ENCODE measurements at places on chromosomes 12 and 14.

DNA sequence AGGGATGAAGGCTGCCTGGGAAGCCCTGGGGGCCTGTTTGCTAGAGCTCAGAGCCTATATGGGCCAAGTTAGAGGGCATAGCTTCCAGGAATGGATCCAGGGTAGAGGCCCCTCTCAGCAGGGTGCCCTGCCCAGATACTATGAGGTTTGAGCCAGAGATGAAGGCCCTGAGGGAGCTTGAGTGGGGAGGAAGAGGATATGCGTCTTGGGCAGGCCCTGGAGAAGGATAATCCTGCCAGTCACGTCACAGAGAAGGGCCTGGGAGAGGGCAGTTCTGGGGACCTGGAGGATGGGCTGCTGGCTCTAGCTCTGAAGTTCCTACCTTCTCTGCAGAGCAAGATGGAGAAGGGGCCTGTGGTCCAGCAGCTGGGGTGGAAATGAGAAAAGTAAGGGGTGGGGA is 5.9 kb upstream of the CACNB3 start:
- DNase-seq, result no peak

GRCh38 chr12:7129872-7130691 is at the start of gene CLSTN3:
TSS of gene CLSTN3 (plus strand) at chr12:7130371. CDS start at chr12:7130649, 278 bp downstream.
- DNase-seq, result peak; percentile 93

DNA sequence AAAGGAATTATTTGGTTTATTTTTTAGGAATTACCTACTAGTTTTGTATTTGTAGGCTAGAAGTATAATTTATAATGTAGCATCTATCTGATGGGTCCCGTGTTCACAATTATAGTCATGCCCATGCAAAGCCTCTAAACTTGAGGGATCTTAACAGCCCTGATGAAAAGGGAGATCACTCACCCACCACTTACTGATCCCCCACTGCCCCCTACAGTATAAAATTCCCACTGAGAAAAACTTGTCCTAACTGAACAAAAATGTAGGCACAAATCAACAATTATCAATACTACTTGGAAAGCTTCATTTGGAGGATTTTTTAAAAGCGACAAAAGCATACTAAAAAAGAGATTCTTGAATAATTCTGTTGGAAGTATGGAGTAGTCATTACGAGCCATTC is 21.0 kb downstream of the WIF1 start:
- no peak for DNase-seq

DNA sequence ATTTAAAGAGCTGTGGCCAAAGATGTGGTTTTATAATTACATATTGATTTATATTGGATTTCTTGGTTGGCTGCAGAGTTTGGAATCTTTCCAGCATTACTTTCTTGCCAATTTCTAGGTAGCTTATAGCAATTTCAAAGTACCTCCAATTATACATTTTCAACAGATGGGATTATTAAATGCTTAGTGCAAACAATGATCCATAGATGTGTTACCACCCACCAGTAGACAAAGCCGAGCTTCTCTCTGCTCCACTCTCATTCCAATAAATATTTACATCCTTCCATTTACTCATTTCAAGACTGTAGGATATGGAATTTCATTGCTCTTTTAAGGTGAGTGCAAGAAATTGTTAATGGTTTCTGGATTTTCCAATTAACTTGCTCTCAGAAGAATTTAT is 21.6 kb upstream of the TMCC3 start:
- no peak for DNase-seq

- DNase-seq, result no peak
These were observed 44.4 kb upstream of the NCOR2 start for GRCh38 chr12:124611559-124612409.

DNA sequence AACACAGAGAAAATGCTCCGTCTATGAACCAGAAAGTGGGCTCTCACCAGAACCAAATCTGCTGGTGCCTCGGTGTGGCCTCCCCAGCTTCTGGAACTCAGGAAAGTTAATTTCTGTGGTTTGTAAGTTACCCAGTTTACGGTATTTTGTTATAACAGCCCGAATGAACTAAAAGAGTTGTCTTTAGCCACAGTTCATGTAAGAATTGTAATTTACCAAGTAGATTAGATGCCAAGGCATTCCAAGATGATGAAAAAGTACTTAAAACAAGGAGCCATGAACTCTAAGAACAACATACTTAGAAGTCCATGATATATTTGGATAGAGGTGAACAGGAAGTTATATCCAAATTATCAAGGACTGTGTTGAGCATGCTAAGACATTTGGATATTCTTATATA is 259.9 kb upstream of the GARIN6 start:
- DNase-seq, result no peak
